ENCODE measurements at places on chromosomes 3 and 15. TPM values are rescaled to one million over a fixed set of nuclear protein-coding genes. Genes with fewer than 3 reads are reported as not detected.

The TTC21A gene
- 2.3 TPM for total RNA-seq

The PARP15 gene
- 0.56 TPM for total RNA-seq

The MITF gene
- 2.1 TPM for total RNA-seq

The TRIM42 gene
- not detected for total RNA-seq

The SFMBT1 gene
- total RNA-seq = 5.8 TPM

The RPL14 gene
- total RNA-seq = 1,667 TPM

The PLAAT1 gene
- 7.4 TPM for total RNA-seq

The PFN2 gene
- total RNA-seq = 51.0 TPM

The GPR62 gene
- not detected for total RNA-seq

The PRR23B gene
- not detected for total RNA-seq

The CPN2 gene
- total RNA-seq = not detected

The TGM4 gene
- total RNA-seq = not detected

The CEMIP gene
- total RNA-seq = 17.3 TPM

The NIPA2 gene
- total RNA-seq = 32.0 TPM

The LYSMD4 gene
- total RNA-seq = 9.4 TPM

The QTRT2 gene
- 19.8 TPM for total RNA-seq

The SCAANT1 gene
- total RNA-seq = not detected

The IL1RAP gene
- 40.5 TPM for total RNA-seq

The ZSCAN2 gene
- 0.92 TPM for total RNA-seq

The TNFSF10 gene
- 40.2 TPM for total RNA-seq

The PLA2G4E gene
- 18.1 TPM for total RNA-seq

The IQCF5 gene
- total RNA-seq = not detected

The THAP10 gene
- total RNA-seq = 1.4 TPM

The SCN11A gene
- total RNA-seq = 0.04 TPM

The XYLB gene
- 2.4 TPM for total RNA-seq

The CLEC3B gene
- total RNA-seq = 3.1 TPM

The DNAH12 gene
- total RNA-seq = 0.08 TPM

The IL17RE gene
- 12.9 TPM for total RNA-seq

The C3orf62 gene
- total RNA-seq = 4.5 TPM

The RBPMS2 gene
- 0.48 TPM for total RNA-seq

The MYO1E gene
- total RNA-seq = 117 TPM

The SLC51A gene
- not detected for total RNA-seq

The FAM43A gene
- total RNA-seq = 23.4 TPM

The MB21D2 gene
- 2.4 TPM for total RNA-seq

The COL7A1 gene
- 86.4 TPM for total RNA-seq

The PRSS50 gene
- not detected for total RNA-seq

The VEPH1 gene
- 0.40 TPM for total RNA-seq

The GATA2 gene
- 1.1 TPM for total RNA-seq

The UBAP1L gene
- 1.8 TPM for total RNA-seq

The SLC51B gene
- not detected for total RNA-seq

The C3orf85 gene
- not detected for total RNA-seq

The PLSCR5 gene
- not detected for total RNA-seq

The CHST2 gene
- 1.5 TPM for total RNA-seq

The DHX30 gene
- 31.4 TPM for total RNA-seq

The MASP1 gene
- total RNA-seq = 1.6 TPM

The MYH15 gene
- 0.08 TPM for total RNA-seq

The CPEB1 gene
- 0.12 TPM for total RNA-seq

The CLDN18 gene
- total RNA-seq = not detected

The ZIC4 gene
- not detected for total RNA-seq

The NPAP1 gene
- not detected for total RNA-seq

The PIGB gene
- total RNA-seq = 9.1 TPM

The LIPC gene
- total RNA-seq = not detected

Data from esophagus mucosa (tissue), 1 donor.